ENCODE measurements at places on chromosomes 6 and 20. TPM values are rescaled to one million over a fixed set of nuclear protein-coding genes. Genes with fewer than 3 reads are reported as not detected.

GRCh38 chr6:19599796-19600464, 237.2 kb upstream of the ID4 start:
- DNase-seq, result no peak

DNA sequence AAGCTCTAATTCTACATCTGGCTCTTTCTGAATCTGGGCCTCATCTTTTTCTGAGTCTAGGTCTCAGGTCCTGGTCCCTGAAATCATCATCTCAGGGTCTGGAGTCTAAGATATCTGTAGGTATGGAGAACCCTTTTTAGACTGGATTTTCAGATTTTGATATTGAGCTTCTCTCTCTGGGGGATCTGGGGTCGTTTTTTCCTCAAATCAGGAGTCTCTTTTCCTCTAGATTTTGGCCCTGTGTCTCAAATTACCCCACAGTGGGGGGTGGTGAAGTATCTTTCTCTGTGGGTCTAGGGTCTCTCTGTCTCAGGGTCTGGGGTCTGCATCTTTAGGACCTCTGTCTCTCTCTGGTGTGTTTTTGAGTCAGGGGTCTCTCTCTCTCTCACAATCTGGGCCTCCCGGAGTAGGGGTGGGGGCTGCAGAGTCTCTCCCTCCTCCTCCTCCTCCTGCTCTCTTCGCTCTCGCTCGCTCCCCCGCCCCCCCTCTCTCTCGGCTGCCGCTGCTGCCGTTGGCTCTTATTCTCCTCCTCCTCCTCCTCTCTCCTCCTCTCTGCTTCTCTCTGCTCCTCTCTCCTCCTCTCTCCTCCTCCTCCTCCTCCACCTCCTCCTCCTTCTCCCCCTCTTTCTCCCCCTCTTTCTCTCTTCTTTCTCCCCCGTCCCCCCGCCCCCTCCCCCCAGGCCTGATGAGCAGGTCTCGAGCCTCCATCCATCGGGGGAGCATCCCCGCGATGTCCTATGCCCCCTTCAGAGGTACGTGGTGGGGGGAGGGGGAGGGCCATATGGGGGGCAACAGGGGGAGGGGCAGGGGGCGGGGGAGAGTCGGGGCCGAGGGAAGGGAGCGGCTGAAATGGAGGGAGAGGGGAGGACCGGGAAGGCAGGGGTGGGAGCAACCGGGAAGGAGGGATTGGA, at the start of gene SYNGAP1:
Gene SYNGAP1, plus strand, starts transcription at position 486 of the 911 bp plus-strand sequence. Its CDS starts 200 bp downstream, at position 686.
- no peak for DNase-seq

GRCh38 chr6:162119341-162119740, 608.2 kb downstream of the PRKN start:
- DNase-seq, result no peak

- no peak for DNase-seq
These were observed 25.9 kb downstream of the ADGRF1 start for GRCh38 chr6:47016261-47016660.

- no peak for DNase-seq
These were observed 29.7 kb upstream of the EXOC2 start for GRCh38 chr6:722608-723007.

GRCh38 chr6:155085582-155086257, 90.6 kb downstream of the TIAM2 start:
- DNase-seq, result no peak

DNA sequence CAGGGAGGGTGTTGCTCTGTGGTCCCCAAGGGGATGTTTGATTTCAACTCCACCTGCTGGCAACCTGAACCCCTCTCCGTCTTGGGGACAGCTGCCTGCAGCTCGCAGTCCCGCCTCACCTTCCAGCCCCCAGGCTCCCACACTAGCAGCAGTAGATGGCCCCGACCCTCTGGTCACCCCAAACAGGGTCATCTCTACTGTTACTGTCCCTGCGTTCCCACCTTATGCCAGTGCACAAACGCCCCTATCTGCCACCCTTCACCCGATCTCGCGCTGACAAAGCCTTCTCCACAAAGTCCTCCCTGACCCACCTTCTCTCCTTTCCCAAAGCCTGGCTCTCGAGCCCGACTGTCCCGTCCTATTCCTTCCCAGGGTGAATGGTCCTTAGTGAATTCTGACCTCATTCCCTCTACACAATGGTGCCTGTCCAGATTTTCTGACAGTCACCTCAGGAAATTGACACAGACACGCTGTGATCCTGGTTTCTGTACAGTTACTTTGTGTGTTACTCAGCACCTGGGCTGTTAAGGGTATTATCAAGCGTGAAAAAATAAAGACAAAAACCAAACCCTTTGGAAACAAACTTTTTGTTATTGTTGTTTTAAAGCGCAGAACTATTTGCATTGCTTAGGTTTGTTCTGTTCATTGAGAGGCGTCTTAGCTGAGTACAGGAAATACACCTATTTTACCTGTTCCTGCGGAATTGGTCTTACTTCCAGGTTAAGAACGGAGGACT, 728 bp downstream of the FUT9 start:
- no peak for DNase-seq

Gene C4B
- 912 TPM for total RNA-seq
